ENCODE measurements at places on chromosomes 6 and 20.
A peak's percentile ranks its signal among the peaks of the same experiment; 100 is the strongest.

DNA sequence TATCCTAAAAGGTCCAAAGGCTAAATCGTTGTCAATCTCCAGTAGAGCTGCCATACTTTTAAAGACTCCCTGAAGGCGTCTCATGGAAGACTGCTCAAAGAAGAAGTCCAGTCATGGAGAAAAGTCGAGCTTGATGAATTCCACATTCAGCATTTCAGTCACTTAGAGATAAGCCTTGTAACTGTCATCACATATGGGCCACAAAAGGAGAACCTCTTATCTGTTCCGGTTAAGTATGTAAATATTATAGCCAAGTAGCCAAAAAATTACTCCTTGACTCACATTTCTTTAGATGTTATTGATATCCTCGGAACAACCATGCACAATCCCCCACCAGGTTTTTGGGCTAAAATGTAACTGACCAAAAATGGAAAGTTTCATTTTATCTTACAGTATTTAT, 9.8 kb upstream of the CNKSR3 start:
- no peak for DNase-seq

- DNase-seq: no peak
These were observed 160.9 kb downstream of the QRSL1 start for GRCh38 chr6:106790149-106790770.

- no peak for DNase-seq
These were observed 8.2 kb upstream of the RPS6KA2 start for GRCh38 chr6:166635013-166635970.

- DNase-seq: no peak
These were observed 25.3 kb upstream of the POLR1H start for GRCh38 chr6:30035784-30036183.

GRCh38 chr6:161376367-161376766, 102.5 kb upstream of the AGPAT4 start:
- DNase-seq: no peak

DNA sequence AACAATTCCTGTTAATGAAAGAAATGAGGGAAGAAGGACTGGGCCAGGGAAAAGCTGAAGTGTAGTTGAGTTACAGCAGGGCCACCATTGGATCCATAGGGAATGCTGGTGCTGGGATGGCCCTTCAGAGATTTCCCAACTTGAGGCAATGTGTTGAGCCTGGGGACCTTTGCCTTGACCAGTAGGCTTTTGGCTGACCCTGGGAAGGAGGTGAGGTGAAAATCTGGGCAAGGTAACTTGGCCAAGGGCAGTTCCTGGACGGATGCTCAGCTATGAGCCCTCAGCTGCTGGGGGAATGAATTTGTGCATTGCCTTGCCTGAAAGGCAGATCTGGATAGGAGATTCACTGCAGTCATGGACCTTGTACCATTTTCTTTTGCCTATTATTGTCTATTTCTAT, 20.4 kb downstream of the UTRN start:
- DNase-seq: no peak

- DNase-seq: no peak
These were observed 69.1 kb downstream of the PHACTR3 start for GRCh38 chr20:59673288-59673997.

GRCh38 chr6:45433533-45434380, 56.0 kb upstream of the SUPT3H start:
- DNase-seq: no peak

DNA sequence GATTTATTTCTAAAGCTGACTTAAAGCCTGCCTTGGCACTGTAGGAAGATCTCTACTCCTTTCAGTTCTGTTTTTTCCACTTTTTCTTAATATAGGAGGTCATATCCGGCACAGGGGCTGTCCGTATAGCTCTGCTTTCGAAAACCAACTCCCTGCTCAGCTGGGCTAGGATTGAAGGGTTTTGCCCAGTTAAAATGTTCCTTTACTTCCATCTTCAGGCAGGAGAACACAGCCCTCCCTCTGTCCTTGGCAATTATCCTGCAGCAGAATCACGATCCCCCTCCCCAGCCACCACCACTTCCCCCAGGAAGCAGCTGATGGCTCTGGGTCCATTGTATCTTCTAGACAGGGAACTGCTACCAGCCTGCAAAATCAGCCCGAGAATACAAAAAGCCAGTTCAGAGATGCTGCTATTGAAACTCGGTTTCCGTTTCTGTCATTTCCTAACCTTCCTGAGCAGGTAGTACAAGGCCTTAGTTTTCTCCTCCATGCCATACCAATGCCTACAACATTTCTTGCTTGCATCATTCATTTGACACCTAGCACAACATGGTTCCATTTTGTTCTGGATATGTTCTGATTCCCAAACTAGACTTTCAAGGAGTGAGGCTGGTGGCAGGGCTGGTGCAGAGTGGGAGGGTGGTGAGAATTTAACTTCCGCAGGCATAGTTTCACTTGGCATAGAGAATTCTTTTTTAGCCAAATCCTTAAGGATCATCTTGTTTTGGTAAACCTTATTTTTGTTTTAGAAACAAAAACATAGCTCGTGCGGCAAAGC, 53.9 kb downstream of the FAM50B start:
- DNase-seq: no peak

GRCh38 chr20:44187054-44187771, at the start of gene JPH2:
JPH2 (minus strand) TSS chr20:44187188; CDS start chr20:44186705, 483 bp downstream.
- DNase-seq: peak; percentile 49

All from GOT3 (cell line).